ENCODE measurements at places on chromosomes 11 and 22. TPM values are rescaled to one million over a fixed set of nuclear protein-coding genes. Genes with fewer than 3 reads are reported as not detected.

Gene MUC5B
- total RNA-seq, result 3.4 TPM

DNA sequence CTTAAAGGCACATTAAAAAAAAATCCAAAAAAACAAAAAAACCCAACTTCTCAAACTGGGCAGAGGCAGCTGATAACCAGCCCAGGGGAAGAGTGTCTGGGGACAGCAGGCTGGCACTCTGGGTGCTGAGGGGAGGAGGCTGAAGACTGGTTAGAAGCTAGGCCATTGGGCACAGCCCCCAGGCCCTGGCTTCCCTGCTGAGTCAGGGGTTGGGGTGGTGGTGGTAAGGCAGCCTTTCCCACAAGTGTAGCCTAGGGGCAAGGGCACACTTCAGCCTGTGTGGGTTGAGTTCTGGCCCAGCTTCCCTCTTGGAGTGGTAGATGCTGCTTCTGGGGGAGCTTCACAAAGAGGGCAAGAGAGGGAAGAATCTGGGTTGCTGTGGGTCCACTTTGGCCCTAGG, 16.3 kb upstream of the ARFGAP3 start:
- H3K36me3 ChIP-seq, result peaks cover 82% of the 10 kb centered on the region
- H3K27me3 ChIP-seq, result no peaks in the 10 kb centered on the region
- H3K4me1 ChIP-seq, result no peaks in the 10 kb centered on the region
- no peak overlapping the region for H3K4me3 ChIP-seq
- no peak overlapping the region for H3K27ac ChIP-seq

GRCh38 chr11:8227156-8228152, 36.2 kb downstream of the LMO1 start:
- no peaks in the 10 kb centered on the region for H3K36me3 ChIP-seq
- no peak overlapping the region for H3K4me3 ChIP-seq
- no peaks in the 10 kb centered on the region for H3K4me1 ChIP-seq
- DNase-seq, result no peak
- peaks cover 71% of the 10 kb centered on the region for H3K27me3 ChIP-seq

GRCh38 chr11:74980634-74981033, 8.1 kb upstream of the NEU3 start:
- H3K36me3 ChIP-seq, result peaks cover 21% of the 10 kb centered on the region
- no peak for DNase-seq
- H3K27ac ChIP-seq, result no peak overlapping the region
- H3K27me3 ChIP-seq, result no peaks in the 10 kb centered on the region
- H3K4me3 ChIP-seq, result no peak overlapping the region

- H3K4me1 ChIP-seq, result peaks cover under 1% of the 10 kb centered on the region
- no peak for DNase-seq
- no peak overlapping the region for H3K4me3 ChIP-seq
- H3K27me3 ChIP-seq, result no peaks in the 10 kb centered on the region
- no peak overlapping the region for H3K27ac ChIP-seq
Measured at GRCh38 chr22:36424901-36425579, 37.3 kb upstream of the MYH9 start.

GRCh38 chr11:126816645-126817044, 183.9 kb downstream of the KIRREL3 start:
- peak overlapping the region; percentile 52 for H3K4me3 ChIP-seq
- H3K4me1 ChIP-seq, result peaks cover 23% of the 10 kb centered on the region
- H3K36me3 ChIP-seq, result peaks cover 8% of the 10 kb centered on the region
- no peaks in the 10 kb centered on the region for H3K27me3 ChIP-seq
- H3K27ac ChIP-seq, result peak overlapping the region; percentile 94

DNA sequence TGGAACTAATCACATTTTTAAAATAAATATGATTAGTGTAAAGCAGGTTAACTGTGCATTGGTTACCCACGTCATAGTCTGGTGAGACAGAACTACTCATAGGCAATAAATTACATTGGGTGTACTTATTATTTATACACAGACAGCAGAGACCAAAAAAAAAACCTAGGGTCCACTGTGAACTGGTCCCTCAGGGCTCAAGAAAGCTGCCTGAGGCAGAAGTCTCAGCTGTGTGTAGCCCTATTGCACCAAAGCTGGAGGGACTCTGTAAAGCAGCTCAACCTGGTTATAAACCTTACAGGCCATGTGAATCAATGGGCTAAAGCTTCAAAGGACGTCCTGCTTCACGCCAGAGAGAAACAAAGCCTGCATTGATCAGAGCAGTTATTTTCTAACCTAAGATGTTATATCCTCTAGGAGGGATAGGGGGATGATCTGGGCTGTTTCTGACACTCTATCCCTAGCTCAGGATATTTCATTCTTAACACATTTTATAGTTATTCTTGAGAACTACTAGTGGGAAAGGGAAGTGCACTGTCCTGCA, 432.2 kb upstream of the ANO3 start:
- no peaks in the 10 kb centered on the region for H3K27me3 ChIP-seq
- H3K4me3 ChIP-seq, result no peak overlapping the region
- no peak overlapping the region for H3K27ac ChIP-seq

DNA sequence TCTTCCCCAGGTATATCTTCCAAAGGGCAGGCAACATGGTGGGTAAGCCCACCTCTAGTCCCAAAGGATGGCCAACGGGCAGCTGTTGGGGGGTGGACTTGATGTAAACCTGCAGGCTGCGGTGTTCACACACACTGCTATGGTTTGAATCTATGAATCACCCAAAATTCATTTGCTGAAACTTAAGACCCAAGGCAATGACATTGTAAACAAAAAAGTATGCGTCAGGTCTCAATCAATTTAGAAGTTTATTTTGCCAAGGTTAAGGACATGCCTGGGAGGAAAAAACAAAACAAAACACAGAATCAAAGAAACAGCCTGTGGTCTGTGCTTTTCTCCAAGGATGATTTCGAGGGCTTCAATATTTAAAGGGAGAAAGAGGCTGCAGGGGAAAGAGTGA, 18.3 kb downstream of the RCN1 start:
- H3K27me3 ChIP-seq, result peaks cover 13% of the 10 kb centered on the region
- peak; percentile 14 for DNase-seq
- no peak overlapping the region for H3K4me3 ChIP-seq
- H3K27ac ChIP-seq, result no peak overlapping the region
- H3K4me1 ChIP-seq, result peaks cover 12% of the 10 kb centered on the region
- peaks cover 5% of the 10 kb centered on the region for H3K36me3 ChIP-seq

Data from Calu3 (cell line).